ENCODE measurements at places on chromosomes 12 and 14.

GRCh38 chr12:17204289-17205054 lies 598.5 kb upstream of the LMO3 start:
- no peak for DNase-seq

GRCh38 chr12:3005736-3006135 lies 46.5 kb downstream of the TEAD4 start:
- no peak for DNase-seq

- peak; percentile 71 for DNase-seq
Observed at GRCh38 chr14:68843471-68844209, 50.8 kb upstream of the ZFP36L1 start.

DNA sequence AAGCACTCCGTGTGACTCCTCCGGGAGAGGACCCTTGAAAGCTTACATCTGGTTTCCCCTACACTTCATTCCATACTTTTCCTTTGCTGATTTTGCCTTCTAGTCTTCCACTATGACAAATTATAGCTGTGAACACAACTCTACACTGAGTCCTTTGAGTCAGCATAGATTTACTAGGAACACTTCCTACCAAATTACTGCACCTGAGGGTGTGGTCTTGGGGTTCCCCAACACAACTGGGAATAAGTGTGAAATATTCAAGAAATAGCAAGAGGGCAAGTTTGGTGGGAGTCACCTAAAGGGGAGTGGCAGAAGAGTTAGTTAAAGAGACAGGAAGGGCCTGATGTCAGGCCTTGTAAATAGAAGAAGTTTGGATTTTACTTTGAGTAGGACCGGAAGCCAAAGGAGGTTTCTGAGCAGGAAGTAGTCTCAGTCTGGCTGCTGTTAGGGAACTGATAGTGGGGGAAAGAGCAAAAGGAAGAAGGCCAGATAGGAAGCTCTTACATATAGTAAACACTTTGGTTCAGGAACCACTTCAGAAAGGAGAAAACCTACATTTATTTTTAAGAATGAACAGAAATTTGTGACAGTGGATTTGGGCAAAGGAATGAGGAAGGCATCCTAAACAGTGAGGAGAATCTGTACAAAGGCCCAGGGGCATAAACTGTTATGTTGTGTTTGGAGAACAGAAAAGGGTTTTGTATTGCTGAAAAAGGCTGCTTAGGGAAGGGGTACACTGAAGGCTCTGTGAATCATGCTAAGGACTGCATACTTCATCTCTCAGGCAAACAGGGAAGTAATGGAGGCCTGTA lies 14.2 kb downstream of the SEL1L start:
- DNase-seq = no peak

DNA sequence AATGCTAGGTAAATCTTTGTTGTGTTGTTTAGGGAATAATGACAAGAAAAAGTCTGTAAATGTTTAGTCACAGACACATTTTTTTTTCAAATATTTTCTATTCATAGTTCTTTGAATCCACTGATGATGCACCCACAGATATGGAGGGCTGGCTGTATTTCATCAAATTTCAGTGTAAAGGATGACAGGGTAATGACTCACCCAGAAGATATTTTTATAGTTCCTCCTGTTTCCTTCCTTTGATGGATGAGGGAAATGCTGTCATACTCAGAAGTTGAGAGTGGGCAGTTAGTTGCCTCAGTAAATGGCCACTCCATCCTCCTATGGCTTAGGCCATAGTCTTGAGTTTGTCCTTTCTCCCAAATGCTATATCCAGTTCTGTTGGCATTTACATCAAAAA lies 76.9 kb upstream of the REP15 start:
- DNase-seq = no peak

- no peak for DNase-seq
Observed at GRCh38 chr12:38144601-38145436, 171.8 kb upstream of the ALG10B start.

DNA sequence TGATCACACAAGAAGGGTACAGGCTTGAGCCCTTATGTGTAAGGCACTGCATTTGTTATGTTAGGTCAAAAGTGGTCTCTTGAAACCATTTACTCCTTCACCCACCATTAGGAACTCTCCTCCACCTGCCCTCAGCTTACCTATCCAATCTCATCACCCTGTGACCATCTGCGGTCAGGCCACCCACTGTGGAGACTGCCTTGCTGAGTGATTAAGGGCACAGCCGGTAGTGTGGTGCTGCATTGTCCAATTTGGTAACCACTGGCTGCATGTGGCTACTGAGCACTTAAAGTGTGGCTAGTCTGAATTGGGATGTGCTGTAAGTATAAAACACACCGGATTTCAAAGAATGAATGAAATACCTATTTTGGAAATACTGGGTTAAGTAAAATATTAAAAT lies 177.1 kb upstream of the PARP11 start:
- no peak for DNase-seq

- DNase-seq = no peak
Observed at GRCh38 chr14:80930836-80931389, 10.6 kb downstream of the CEP128 start.

- DNase-seq = no peak
Observed at GRCh38 chr12:129599406-129599805, 304.4 kb downstream of the TMEM132D start.

GRCh38 chr12:80551897-80552296 lies 107.9 kb downstream of the PTPRQ start:
- no peak for DNase-seq
